Activated T-helper 1 cell treated with anti-CD3 and anti-CD28 coated beads, Interleukin-2, amount 50 U/mL, for 16 hours (primary cell): ENCODE measurements at places on chromosomes 7 and 10.

DNA sequence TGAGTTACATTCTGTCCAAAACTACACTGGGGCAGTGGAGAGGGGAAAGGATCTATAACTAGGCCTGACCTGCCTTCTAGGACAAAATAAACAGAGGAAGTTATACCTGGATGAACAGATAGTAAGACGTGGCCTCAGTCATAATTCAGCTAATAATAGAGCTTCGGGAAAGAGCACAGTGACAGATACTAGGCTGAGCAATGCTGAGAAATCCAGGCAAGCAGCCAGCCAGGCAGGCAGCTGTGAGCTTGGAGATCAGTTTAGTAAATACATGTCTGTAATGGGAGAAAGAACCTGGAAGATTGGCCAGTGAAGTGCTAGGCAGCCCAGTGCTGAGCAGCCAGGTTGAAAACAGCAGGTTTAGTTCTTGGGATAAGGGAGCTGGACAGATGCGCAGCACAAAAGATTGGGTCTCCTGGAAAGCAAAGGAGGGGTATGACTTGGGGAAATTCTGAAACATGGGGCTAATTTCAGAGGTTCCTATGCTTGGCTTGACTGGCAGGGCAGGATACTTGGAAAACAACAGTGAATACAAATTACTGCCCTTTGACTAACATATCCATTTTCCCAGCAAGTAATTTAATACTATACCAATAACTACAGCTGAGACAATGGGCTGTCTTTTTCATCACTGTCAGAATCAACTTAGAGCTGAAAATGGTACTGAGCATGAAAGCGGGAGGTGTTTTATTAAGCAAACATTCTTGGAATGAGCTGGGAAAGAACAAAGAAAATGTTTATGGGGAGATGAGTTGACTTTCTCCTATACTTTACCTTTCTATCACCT is 140.8 kb downstream of the DGKB start:
- no peak for DNase-seq

DNA sequence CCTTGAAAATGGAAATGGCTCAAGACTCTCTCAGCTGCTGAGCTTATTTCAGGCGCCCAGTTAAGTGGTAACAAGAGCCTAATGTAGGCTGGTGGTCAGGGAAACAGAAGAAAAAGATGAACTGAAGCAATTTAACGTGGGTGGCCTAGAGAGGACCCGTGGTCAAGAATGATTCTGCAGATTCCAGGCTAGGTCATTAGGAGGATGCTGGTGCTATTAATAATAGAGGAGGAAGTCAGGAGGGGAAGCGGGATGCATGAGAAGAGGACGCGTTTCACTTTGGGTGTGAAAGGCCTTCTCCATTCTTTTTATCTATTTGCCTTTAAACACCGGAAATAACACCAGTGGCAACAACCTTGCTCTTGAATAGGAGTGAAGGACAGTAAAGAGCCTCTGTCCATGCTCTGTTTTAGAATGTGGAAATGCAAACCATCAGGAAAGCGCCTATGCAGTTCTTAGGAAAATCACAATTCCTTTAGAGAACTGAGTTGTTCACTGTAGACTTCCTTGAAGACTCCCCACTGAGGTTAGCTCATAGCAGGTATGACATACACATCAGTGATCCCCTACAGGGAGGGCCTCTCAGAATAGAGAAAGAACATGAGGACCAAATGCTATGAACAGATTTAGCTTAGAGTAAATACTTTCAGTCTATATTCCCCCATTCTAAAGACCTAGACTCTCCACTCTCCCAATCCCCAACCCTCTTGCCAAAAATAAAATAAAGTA is 8.6 kb downstream of the LIPA start:
- no peak for DNase-seq

DNA sequence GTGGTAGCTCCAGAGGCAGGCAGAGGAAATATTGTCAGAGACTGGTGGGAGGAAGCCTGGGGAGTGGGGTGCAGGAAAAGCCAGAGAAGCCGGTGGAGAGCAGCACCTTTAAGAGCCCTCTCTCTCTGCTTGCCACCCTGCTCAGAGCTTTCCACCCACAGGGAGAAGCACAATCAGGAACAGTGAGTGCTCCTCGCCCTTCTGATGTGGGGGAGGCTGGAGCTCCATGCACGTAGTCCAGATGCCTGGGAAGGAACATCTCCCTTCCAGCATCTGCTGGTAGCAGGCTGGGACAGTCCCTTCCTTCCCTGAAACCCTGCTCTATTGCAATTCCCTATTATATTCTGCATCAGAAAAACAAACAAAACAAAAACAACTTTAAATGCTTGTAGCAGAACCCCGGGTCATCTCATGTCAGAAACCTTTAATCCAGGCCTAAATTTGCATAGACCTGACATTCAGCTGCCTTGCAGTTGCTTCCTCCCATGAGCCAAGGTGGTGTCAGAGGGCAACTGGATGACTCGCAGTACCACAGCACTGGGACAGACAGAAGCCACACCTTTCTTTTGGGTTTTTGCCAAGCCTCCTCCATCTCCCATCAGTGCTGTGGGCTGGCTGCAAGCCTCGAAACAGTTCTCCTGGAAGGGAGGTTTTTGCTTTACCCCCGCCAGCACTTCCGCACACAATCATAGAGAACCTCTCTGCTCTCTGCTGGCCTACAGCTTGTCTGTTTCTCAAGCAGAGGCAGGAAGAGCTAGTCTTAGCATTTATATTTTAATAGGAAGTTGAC is 13.1 kb downstream of the AVPI1 start:
- no peak for DNase-seq

GRCh38 chr10:34780818-34781380 is 34.2 kb downstream of the PARD3 start:
- DNase-seq: no peak

DNA sequence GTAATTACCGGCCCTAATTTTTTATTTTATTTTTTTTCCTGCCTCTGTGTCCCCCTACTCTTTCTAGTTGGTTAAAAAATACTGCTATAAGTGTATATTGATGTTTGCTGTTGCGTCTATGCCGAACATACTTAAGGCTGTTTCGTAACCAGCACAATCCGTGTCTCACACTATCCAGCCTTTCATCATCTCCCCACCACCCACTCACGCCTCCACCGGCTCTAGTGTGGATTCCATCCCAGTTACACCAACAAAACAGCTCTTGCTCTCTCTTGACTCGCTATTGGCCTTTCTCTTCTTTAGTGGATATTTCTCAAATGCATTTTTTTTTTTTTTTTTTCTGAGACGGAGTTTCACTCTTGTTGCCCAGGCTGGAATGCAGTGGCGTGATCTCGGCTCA is 70.1 kb upstream of the CAMK1D start:
- DNase-seq: no peak

DNA sequence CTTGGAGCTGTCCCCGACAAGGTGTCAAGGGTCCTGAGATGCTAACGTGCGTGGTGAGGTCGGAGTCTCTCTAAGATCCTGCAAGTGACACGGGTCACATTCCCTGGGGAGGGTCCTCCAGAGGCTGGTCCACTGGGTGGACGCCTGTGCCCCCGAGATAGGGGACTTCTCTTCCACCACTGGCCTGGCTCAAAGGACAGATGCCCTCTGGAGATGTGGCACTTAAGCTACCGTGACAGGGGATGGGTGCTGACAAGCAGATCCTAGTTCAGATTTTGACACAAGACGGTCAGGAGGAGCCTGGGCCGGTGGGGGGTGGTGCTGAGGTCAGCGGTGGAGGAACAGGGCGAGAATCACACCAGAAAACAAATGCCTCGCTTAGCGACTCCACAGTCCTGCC is 178.0 kb downstream of the ADARB2 start:
- DNase-seq: no peak

GRCh38 chr7:150397346-150398107 is 18.4 kb downstream of the ZNF775 start:
- no peak for DNase-seq

DNA sequence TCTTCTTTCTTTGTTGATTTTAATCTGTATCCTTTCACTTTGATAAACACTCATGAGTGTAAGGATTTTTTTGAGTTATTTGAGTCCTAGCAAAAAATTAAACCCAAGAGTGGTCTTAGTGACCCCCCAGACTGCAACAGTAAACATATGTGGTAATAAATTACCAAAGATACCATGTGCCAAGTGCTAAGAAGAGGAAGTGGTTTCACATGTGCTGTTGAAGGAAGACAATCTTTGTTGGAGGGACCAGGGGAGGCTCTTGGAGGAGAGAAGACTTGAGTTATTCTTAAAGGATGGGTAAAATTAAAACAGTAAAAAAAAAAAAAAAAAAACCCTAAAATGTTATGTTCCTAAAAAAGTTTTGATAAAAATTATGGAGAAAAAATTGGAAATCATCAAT is 150.2 kb downstream of the SEC23IP start:
- DNase-seq: no peak

DNA sequence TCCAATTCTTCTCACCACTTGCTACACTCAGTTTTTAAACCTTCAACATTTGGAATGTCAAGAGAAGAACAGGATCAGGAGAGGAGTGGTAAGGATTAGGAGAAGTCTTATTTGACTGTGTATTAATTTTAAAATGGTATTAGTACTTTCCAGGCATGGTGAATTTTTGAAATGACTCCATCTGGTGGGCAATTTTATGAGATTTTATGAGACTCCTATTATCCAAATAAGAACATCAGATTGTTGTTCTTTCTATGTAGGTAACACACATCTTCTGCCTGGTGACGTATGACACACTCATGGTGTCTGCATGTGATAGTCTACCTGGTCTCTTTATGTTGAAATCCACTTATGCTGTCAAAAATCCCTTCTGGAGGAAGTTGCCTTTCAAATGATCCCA is 51.0 kb downstream of the SLC13A1 start:
- DNase-seq: no peak

DNA sequence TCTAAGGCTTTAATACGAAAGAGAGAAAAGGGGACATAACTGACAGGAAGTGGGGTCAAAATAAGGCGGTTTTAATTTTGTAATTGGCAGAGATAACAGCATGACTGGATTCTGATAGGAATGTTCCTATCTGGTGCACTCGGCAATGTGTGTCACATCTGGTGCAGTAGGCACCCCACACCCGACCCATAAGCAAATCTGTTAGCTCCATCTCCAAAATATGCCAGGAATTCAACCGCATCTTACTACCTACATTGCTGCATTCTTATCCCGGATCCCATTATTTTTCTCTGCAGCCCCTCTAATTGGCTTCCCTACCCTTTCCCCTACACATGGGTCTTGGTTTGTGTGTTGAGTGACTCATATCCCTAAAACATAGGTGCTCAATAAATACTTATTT is 19.1 kb upstream of the GALNT11 start:
- no peak for DNase-seq

DNA sequence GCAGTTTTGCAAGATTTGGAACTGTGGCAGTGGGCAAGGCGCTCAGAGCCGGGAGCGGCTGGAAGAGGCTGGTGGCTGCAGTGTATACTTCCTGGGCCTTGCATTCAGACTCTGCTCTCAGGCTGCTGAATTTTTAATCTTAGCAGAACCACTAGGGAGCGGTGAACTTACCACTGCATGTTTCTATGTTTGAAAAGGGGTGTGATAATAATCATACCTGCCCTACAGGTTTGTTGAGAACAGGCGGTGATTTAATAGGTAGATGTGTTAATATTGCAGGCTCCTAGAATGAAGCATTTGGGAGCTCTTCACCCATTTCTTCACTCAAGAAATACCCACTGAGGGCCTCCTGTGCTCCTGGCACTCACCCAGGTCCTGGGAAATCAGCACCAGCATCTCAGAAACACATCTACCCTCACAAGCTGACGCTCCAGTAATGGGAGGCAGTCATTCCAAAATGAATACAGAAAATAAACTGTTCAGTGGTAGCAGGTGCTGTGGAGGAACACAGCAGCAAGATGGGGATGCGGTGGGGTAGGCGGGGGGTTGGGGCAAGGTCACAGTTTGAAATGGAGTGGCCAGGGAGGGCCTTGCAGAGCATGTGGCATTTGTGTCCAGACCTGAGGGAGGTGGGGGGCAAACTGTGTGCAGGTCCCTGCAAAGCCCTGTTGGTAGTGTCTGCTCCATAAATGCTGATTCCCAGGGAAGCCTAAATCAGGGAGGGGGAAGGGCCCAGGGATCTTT is 41.0 kb downstream of the VWA2 start:
- DNase-seq: no peak

DNA sequence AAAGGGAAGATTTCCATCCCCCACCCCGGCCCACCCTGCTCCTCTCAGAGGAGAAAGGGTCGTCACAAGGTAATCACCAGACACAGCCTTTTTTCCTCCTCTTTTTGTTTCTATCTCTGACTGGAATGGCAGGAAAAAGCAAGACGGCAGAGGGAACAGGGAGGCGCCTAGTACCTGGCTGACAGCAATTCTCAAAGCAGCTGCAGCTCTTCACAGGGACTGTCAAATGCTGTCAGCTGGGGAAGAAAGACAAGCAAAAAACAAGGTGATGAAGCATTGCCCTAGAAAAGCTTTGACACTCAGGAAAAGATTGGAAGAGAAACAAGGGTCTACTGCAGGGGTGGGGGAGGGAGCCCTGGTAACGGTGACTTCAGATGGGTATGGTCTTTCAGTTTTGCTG is 52.7 kb downstream of the GNA12 start:
- DNase-seq: no peak

DNA sequence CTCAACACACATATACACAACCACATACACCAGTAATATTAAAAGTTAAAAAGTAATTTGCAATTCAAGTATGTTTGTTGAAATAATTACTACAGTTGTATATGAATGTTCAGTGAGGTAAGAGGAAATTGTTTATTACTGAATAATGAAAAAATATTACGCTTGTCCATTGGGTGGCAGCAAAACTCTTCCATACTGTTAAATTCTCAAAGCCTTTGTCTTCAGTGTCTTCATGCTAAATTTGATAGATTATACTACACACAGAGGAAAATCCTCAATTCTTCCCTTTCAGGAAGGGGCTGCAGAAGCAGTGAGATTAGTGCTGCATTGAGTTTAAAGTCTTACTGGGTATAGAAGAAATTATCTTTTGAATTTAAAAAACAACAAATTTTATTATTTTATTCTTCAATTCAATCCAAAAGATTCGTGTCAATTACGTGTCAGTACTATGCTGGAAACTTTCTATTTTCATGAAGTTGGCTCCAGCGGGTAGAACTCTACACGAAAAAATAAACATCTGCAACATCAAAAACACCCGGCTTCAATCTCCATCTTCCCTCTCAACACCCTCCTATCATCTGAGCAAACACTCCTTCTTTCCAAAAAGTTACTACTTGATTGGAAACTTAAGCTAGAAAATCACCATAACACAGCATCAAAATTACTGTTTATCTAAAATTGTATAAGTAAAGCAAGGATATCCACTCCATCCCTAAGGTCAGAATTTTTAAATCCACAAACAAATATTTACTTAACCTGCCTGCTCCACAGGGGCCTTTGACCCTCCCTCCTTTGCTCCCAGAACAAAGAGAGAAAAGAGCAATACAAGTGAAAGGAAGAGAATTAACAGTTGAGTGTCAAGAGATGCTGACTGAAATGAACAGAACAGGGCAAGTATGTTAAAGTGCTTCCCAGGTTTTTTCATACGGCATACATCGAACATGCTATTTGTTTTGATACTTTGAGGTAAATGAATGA is 37.0 kb upstream of the TES start:
- no peak for DNase-seq
